Motor neuron (in vitro differentiated cells): ENCODE measurements at places on chromosomes 7 and 10. TPM values are rescaled to one million over a fixed set of nuclear protein-coding genes. Genes with fewer than 3 reads are reported as not detected.

GRCh38 chr10:74419958-74420375 is 268.9 kb downstream of the ADK start:
- no peak for ATAC-seq

DNA sequence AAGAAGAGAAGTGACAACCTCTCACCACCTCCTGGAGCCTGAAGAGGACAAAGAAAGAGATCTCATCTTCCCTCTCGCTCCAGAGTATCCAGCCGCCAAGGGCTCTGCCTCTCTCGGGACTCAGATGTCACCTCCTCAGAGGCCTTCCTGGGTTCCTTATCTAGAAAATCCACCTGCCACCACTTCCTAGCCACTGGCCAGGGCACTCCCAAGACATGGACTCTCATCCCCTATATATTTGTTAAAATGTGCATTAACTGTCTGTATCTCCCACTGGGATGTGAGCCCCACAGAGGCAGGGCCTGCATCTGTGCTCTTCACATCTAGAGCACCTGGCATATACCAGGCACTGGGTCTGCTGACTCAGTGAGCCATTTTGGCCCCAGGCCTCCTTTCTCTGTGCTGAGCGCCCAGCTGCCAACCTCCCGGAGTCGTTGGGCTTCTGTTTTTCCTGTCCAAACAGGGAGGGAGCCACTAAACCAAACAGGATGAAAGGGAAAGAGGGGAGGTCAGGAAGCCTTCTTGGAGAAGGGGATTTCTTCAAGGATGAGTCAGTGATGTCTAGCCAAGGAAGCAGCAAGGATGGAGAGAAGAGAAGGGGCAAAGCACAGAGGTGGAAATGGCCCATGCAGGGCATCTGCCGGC is 58.9 kb downstream of the KCNMA1 start:
- ATAC-seq, result no peak

- peak; percentile 99 for ATAC-seq
Measured at GRCh38 chr7:94183289-94183749, 179.2 kb upstream of the BET1 start.

GRCh38 chr7:43004082-43004481 is 71.9 kb downstream of the MRPL32 start:
- no peak for ATAC-seq

DNA sequence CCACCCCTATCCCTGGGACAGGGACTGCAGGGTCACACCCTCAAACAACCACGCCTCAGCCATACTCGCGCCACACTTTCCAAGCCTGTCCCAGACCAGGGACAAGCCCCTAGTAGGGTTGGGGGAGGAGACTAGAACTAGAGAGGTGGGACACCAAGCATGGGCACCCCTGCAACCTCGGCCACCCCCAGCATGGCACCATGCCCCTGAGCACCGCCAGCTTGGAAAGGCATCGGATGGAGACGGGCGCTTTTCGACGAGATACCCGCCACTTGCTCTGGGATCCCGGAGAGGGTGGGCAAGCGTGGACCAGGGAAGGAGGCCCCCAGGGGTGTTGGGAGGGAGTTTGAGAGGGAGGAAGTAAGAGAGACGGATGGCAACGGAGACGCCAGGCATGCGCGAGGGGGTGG is 13.1 kb upstream of the KMT2E start:
- no peak for ATAC-seq

Gene PLXDC2
- total RNA-seq, result 6.9 and 7.7 TPM in 2 replicates

Gene ZNF273
- 4.1 and 5.0 TPM in 2 replicates for total RNA-seq
